ENCODE measurements at places on chromosomes 3 and 15.

- no peak for DNase-seq
Observed at GRCh38 chr3:138426211-138426610, 8.2 kb upstream of the ESYT3 start.

DNA sequence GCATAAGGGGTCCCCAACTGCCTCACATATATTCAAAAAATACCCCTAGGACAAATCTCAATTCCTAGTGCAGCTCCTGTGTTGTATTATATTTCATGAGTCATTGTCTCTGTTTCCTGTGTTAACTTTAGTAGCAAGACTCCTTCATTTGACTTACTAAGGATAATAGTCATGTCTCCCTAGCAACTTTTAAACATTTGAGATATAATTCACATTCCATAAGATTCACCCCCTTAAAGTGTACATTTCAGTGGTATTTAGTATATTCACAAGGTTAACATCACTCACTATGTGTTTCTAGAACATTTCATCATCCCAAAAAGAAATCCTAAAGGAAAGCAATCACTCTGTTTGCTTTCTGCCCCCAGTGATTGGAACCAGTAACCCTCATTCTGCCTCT, 121.3 kb upstream of the WNT7A start:
- DNase-seq = no peak

DNA sequence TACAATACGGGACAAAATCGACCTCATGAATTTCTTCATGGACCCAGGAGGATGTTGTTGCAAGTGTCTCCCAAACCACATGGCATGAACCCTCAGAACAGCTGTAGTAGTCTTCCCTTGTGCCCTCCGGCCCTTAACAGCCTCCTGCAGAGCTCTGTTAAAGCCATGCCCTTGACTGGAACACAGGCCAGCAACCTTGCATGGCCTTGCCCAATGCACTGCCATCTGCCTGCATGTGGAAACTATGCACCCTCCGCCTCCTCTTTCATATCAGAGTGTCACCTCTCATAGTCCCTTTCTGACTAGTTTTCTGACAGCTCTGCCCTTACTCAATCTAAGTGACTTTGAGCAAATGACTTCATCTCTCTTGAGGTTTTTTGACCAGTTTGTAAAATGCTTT, 39.4 kb upstream of the TRIM71 start:
- no peak for DNase-seq

DNA sequence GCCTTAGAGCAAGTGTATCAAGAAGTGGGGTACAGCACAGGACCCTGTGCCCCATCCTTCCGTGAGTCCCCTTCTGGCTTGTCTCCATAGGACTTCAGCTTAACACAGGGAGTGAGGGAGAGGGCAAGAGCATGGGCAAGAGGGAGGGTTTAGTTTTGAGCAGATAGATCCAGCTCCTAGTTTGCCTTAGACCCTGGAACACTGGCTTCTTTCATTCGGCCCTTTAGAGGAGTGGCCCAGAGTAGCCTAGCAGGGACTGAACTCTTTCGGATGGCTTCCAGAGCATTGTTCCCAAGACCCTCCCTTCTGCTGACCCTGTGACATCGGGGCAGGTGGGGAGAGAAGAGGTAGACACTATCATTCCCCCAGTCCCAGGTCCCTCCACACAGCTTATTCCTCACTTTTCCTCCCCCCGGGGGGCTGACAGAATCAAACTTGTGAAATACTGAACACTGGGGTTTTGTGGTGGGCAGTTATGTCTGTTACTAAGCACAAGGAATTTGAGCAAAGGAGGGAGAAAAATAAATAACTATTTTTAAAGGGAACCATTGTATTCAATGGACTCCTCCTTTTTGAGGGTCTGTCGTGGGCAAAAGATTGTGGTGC, 289.6 kb upstream of the C2CD4B start:
- no peak for DNase-seq

DNA sequence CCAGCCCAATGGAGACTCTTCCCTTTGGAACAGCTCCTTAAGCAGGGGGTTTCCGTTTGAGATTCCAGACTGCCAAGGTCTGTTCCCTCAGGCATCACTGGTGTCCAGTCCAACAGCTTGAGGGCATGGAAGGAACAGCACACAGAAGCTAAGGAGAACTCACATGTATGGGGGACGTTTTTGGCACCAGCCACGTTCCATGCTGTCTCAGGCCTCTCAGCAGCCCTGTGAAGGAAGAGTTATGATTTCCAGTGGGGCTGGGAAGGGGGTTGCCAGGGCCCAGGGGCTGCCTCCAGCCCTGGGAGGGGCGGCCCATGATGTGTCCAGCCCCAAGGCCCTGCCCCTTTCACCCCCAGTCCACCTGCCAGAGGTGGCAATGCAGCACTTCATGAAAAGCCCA, 7.5 kb upstream of the RHO start:
- DNase-seq = no peak

GRCh38 chr15:43550527-43551363, 33.3 kb downstream of the MAP1A start:
- no peak for DNase-seq

DNA sequence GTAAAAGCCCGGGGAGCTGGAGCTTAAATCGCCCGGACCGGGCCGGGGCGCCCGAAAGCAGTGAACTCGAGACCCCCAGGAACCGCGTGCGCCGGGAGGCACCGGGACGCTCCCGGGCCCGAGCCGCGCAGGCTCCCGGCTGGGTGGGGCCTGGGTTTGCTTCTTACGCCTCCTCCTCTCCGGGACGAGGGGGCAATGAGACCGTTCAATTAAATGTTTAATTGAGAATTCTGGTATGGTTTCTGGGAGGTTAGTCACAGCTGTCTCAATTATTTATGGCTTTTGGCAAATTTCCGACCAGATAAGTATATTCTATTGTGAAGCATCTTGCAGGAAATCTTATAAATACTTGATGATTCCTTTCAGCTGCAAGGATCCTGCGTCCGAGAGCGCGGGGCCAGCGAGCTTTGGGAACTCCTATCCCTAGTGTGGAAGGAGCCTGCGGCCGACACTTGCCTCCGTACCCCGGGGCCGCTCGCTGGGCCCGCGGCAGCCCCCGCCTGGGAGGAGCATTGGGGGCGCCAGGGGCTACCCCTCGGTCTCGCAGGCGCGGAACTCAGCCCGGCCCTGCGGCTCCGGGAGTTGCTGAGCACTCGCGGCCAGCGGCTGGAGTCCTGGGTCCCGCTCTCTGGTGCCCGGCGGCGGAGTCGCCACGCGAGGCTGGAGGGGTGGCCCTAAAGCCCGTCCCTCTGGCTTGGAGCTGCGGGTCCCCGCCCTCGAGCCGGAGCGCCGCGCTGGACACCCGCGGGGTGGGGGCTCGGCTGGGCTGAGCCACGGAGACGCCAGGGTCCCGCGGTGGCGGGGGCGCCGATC, 10.3 kb downstream of the ISL2 start:
- no peak for DNase-seq

- DNase-seq = no peak
Observed at GRCh38 chr15:48062148-48062872, 58.5 kb upstream of the SLC24A5 start.

GRCh38 chr3:160667452-160667851, 9.5 kb upstream of the ARL14 start:
- DNase-seq = no peak

GRCh38 chr3:64900156-64900555, 212.4 kb upstream of the ADAMTS9 start:
- DNase-seq = no peak

DNA sequence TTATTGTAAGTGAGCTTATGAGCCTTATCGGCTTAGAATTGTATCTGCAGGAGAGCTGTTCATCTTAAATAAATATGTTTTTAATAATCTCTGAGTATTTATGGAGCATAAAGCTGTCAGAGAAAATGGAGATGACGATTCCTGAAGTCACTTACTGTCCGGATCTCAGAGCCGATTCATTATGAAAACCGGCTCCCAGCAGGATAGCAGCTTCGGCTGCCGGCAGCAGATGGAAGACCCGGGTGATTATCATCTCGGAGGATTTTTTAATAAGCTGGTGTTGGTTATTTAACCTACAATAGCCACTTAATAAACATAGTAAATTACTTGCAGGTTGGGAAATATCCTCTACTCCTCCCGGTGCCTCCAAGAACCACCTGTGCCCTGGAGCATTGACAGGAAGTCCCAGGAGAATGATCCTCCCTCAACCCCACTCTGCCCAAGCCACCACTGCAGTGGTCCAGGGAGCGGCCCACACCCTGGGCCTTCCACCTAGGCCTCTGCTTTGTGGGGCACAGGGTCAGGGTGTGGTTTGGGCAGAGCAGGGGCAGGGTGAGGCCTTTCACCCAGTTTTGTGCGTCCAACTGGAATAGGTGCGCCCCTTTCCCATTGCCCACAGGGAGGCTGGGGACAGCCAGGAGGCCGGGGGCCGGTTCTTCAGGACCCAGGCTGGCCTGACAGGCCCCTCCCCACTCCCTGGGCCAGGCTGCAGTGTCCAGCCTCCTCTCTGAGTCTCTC, 42.2 kb upstream of the PRR23E start:
- no peak for DNase-seq

Data from stimulated activated CD4-positive, alpha-beta T cell treated with anti-CD3 and anti-CD28 coated beads, Interleukin-1b, Interleukin-23, amount 100 ng/mL, for 1 hour (primary cell).